Small intestine (tissue), 16 donors: ENCODE measurements at places on chromosomes 13 and 19.
A peak's percentile ranks its signal among the peaks of the same experiment; 100 is the strongest.

DNA sequence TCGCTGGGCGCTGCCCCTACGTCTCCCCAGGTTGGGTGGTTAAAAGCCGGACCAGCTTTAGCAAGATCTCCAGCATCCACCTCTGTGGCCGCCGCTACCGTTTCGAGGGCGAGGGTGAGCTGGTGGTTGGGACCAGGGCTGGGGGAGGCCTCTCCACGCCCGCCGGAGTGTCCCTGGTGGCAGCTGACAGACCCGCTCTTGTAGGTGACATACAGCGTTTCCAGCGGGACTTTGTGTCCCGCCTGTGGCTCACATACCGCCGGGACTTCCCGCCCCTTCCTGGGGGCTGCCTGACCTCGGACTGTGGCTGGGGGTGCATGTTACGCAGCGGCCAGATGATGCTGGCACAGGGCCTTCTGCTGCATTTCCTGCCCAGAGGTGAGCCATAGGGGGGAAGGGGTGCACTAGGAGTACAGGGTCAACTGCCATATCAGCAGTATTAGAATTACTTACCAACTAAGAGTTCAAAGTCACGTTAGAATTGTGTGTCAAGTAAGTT, 1.1 kb downstream of the ATG4D start:
- peak; percentile 79 for DNase-seq
- H3K27me3 ChIP-seq = no peaks in the 10 kb centered on the region
- H3K4me1 ChIP-seq = peaks cover 3% of the 10 kb centered on the region
- H3K4me3 ChIP-seq = peak overlapping the region; percentile 95
- peaks cover 46% of the 10 kb centered on the region for H3K36me3 ChIP-seq

DNA sequence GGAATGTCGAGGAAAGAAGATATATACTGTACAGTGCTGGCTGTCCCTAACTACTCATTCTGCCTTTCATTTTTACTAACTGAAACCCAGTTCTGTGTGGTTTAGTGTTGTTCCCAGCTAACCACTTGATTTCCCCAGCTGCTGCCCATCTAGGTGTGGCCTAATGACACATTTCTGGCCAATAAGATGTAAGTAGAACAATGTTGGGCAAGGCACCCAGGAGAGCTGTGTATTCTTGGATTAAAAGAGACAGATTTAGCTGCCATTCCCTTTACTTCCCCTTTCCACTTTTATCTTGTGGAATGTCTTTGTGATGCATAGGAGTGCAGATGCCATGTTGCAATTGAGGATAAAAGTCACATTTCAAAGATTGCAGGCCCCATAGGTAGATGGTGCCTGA, 28.3 kb upstream of the PCDH9 start:
- H3K36me3 ChIP-seq = no peaks in the 10 kb centered on the region
- no peak overlapping the region for H3K4me3 ChIP-seq
- no peak for DNase-seq
- H3K27me3 ChIP-seq = no peaks in the 10 kb centered on the region
- no peaks in the 10 kb centered on the region for H3K4me1 ChIP-seq

DNA sequence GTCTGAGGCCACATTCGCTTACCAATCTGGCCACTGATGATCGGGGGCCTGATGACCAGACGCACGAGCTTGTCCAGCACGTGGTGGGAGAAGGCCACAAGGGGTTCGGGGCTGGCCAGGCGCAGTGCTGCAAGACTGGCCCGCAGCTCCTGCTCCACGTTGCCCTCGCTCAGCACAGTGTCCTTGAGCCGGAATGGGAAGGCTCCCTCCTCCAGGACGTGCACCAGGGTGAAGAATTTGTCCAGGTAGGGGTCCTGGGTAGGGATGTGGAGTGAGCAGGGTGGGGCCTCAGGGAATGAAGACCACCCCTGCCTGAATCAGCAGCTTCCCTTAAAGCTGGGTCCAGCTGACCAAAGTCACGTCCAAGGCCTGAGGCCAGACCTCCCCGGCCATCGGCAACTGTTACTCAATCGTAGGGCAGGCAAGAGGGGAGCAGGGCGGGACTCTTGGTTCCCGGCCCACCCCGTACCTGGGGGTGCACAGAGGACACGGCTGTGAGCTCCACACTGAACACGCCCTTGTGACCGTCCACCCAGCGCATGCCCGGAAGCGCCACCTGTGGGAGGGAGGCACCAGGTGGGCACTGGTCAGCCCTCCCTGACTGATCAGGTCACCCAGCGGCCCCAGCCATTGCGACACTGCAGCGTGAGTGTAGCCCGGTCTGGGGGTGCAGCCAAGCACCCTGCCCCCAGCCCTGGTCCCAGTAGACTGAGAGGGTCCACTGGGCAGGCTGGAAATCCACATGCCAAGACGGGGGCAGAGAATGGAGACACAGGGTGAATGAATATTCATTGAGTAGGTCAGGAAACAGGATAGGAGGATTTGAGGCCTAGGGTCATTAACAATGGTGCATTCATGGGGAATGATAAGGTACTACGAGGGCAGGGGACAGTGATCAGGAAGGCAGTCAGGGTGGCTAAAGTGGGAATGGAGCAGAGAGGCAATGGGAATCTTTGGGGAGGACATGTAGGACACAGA, 2.8 kb upstream of the ANGPTL8 start:
- H3K27me3 ChIP-seq = no peaks in the 10 kb centered on the region
- peaks cover 91% of the 10 kb centered on the region for H3K36me3 ChIP-seq
- H3K4me3 ChIP-seq = no peak overlapping the region
- no peaks in the 10 kb centered on the region for H3K4me1 ChIP-seq

- peak overlapping the region; percentile 41 for H3K27ac ChIP-seq
- no peak overlapping the region for H3K4me3 ChIP-seq
- H3K27me3 ChIP-seq = no peaks in the 10 kb centered on the region
- peaks cover 22% of the 10 kb centered on the region for H3K4me1 ChIP-seq
- peaks cover 19% of the 10 kb centered on the region for H3K36me3 ChIP-seq
Observed at GRCh38 chr13:113123226-113124201, 915 bp downstream of the F10 start.

DNA sequence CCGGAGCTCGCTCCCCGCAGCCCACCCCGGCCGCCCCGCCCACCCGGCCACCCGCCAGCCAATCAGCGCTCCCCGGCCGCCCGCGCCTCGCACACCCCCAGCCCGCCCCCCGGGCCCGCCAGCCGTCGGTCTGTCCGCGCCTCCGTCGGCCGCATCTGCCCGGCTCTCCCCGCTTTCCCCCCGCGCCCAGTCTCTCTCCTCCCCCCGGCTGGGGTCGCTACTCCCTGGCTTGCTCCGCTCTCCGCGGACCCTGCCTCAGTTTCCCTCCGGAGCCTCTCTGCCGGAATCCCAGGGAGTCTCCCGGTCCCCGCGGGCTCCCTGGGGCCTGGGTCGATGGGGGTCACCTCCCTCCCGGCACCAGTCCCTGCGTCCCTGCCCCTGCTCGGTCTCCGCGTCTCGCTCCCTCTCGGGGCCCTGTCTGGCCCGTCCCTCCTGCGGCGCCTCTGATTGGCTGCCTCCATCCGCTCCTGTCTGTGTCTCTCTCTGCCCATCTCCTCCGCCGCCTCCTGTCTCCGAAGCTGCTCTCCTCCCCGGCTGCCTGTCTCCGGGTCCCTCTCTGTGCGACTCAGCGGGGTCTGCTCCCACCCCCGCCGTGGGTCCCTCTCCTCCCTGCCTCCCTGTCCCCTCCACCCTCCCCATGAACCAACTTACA, 484 bp downstream of the IL11 start:
- H3K27me3 ChIP-seq = peaks cover 80% of the 10 kb centered on the region
- no peak for DNase-seq
- no peaks in the 10 kb centered on the region for H3K36me3 ChIP-seq
- H3K27ac ChIP-seq = no peak overlapping the region

DNA sequence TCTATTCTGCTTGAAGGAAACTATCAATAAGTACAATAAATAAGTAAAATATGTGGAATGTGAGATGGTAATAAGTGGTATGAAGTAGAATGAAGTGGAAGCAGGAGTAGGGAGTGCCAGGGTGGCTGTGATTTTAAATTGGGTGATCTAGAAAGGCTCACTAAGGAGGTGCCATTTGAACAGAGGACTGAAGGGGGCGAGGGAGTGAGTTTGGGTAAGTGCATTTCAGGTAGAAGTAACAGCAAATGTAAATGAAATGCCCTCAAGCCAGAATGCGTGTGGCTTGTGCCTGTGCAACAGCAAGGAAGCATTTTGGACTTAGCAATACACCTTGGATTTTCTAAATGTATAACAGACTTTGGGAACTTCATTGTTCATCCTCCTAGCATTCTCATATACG, 77.1 kb downstream of the CCNA1 start:
- no peaks in the 10 kb centered on the region for H3K27me3 ChIP-seq
- H3K4me1 ChIP-seq = no peaks in the 10 kb centered on the region
- DNase-seq = no peak
- no peak overlapping the region for H3K27ac ChIP-seq
- H3K4me3 ChIP-seq = no peak overlapping the region

- H3K27ac ChIP-seq = no peak overlapping the region
- no peaks in the 10 kb centered on the region for H3K27me3 ChIP-seq
- H3K4me3 ChIP-seq = no peak overlapping the region
Observed at GRCh38 chr13:112768795-112769481, 79.1 kb downstream of the ATP11A start.

- no peaks in the 10 kb centered on the region for H3K4me1 ChIP-seq
- DNase-seq = no peak
- no peak overlapping the region for H3K27ac ChIP-seq
- H3K27me3 ChIP-seq = no peaks in the 10 kb centered on the region
- H3K36me3 ChIP-seq = no peaks in the 10 kb centered on the region
- no peak overlapping the region for H3K4me3 ChIP-seq
Observed at GRCh38 chr13:31131470-31131961, 30.2 kb downstream of the HSPH1 start.

- no peaks in the 10 kb centered on the region for H3K36me3 ChIP-seq
- H3K27ac ChIP-seq = no peak overlapping the region
- H3K27me3 ChIP-seq = no peaks in the 10 kb centered on the region
- peak; percentile 82 for DNase-seq
- no peak overlapping the region for H3K4me3 ChIP-seq
Observed at GRCh38 chr19:39237200-39238184, 7.3 kb downstream of the IFNL3 start.

GRCh38 chr13:100068133-100068931, 20.6 kb upstream of the PCCA start:
- no peaks in the 10 kb centered on the region for H3K36me3 ChIP-seq
- no peaks in the 10 kb centered on the region for H3K4me1 ChIP-seq
- H3K4me3 ChIP-seq = no peak overlapping the region

DNA sequence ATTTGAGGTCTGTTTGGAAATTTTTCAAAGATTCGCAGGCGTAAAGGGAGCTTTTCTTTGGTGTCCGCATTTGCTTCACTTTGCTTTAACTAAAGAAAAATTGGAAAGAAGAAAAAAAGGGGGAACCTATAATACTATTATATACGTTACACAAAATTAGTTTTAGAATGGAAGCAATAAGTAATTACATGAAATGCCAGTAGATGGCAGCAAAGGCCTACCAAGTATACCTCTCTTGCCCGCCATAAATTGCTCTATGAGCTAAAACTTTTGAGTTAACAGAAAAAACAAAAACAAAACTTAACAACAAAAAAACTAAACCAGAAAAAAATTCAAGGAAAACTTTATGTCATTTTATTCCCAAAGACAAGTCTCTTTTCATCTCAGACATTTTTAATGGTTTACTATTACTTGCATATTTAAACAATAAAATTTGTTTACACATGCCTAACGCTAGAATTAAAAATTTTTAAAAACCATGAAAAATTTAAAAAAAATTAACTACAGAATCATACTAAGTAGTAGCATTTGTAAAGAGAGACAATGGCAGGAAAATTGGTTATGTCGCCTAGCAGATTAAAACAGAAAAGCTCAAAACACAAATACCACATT, 271.4 kb downstream of the NALCN start:
- no peaks in the 10 kb centered on the region for H3K36me3 ChIP-seq
- H3K27me3 ChIP-seq = no peaks in the 10 kb centered on the region
- DNase-seq = peak; percentile 58
- no peaks in the 10 kb centered on the region for H3K4me1 ChIP-seq
- H3K27ac ChIP-seq = no peak overlapping the region

DNA sequence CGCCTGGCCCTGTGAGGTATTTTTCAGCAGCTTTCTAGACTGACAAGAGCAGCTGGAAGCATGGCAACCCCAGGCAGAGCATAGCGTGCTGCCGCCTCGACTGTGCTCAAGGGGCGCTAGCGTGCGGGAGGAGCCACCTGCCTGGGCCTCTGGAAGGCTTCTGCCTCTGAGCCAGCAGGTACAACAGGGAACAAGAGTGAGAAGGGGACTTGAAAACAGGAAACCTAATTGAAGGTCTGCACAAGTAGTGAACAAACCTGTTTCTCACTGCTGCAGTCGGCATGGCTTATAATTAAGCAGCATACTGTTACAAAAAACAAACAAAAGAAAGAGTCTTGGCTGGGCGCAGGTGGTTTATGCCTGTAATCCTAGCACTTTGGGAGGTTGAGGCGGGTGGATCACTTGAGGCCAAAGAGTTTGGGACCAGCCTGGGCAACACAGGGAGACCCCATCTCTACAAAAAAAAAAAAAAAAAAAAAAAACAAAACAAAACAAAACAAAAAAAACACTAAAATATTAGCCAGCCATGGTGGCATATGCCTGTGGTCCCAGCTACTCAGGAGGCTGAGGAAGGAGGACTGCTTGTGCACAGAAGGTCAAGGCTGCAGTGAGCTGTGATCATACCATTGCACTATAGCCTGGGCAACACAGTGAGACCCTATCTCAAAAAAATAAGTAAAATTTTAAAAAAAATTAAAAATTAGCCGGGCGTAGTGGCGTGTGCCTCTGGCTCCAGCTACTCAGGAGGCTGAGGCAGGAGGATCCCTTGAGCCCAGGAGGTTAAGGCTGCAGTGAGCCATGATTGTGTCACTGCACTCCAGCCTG, 12.6 kb upstream of the GARRE1 start:
- H3K36me3 ChIP-seq = peaks cover 2% of the 10 kb centered on the region
- no peaks in the 10 kb centered on the region for H3K4me1 ChIP-seq
- peak; percentile 72 for DNase-seq
- H3K4me3 ChIP-seq = no peak overlapping the region
- no peak overlapping the region for H3K27ac ChIP-seq

- H3K36me3 ChIP-seq = peaks cover 4% of the 10 kb centered on the region
- H3K27me3 ChIP-seq = no peaks in the 10 kb centered on the region
- DNase-seq = no peak
Observed at GRCh38 chr19:1947651-1948209, 6.8 kb downstream of the CSNK1G2 start.

DNA sequence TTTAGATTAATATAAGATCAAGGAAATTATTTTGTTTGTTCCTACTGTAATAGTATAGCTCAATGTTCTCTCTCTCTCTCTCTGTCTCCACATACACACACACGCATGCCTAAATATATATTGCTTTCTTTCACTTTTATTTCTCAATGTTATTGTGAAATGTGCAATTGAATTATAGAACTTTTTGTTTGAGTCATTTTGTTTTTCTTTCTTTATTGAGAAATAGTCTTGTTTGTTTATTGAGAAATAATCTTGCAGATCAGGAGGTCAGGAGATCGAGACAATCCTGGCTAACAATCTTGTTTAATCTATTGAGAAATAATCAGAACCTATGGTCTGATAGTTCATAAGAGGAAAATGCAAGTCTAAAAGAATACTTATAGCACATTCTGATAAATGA, 1581.3 kb downstream of the EFNB2 start:
- no peaks in the 10 kb centered on the region for H3K4me1 ChIP-seq
- no peaks in the 10 kb centered on the region for H3K36me3 ChIP-seq
- DNase-seq = no peak
- H3K27me3 ChIP-seq = no peaks in the 10 kb centered on the region
